CD4-positive, alpha-beta T cell treated with Interleukin-12 subunit alpha and Interleukin-12 subunit beta, for 1 hour (primary cell): ENCODE measurements at places on chromosomes 11 and 22.

- DNase-seq, result no peak
Measured at GRCh38 chr11:108873941-108874340, 209.1 kb downstream of the DDX10 start.

GRCh38 chr11:103768816-103769215, 267.6 kb upstream of the DDI1 start:
- no peak for DNase-seq

- DNase-seq, result no peak
Measured at GRCh38 chr11:46696212-46696558, 4.2 kb downstream of the ARHGAP1 start.

DNA sequence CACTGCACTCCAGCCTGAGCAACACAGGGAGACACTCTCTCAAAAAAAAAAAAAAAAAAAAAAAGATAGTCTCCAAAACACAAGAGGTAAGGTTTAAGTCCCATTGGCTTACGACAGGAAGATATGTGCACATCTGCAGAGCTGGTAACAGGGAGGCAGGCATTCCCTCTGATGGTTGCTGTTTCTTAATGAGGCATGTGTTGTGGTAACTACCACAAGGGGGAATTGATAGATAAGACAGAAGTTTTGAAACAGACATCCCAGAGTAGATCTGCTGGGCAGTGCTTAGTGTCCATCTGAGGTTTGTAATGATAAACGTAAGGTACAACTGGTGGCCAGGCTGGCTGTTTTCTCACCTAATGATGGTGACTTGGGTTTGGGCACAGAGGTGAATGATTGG, 4.7 kb downstream of the EIF1AD start:
- DNase-seq, result no peak

DNA sequence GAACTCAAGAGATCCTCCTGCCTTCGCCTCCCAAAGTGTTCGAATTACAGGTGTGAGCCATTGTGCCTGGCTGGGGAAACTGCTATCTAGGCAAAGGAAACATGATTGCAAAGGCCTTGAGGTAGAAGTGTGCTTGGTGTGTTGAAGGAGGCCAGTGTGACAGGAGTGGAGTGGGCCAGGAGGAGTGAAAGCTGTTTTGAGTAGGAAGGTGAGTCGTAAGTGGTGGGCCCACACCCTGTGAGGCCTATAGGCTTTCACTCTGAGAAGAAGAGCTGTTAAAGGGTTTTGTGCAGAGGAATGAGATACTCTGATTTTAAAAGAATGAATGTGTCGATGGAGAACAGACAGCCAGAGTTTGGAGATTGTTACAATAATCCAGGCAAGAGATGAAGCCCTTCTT, 43.4 kb downstream of the WEE1 start:
- DNase-seq, result no peak
